ENCODE measurements at places on chromosomes 7 and 10. TPM values are rescaled to one million over a fixed set of nuclear protein-coding genes. Genes with fewer than 3 reads are reported as not detected.

Gene OR13A1
- total RNA-seq, result not detected

Gene BICC1
- 81.6 TPM for total RNA-seq

Gene SMKR1
- total RNA-seq, result not detected

Gene ZC3HAV1L
- 16.2 TPM for total RNA-seq

Gene ATG9B
- total RNA-seq, result 0.16 TPM

Gene SFRP4
- total RNA-seq, result 5.2 TPM

Gene PNLIP
- not detected for total RNA-seq

Gene MET
- 8.1 TPM for total RNA-seq

Gene AQP1
- 7.9 TPM for total RNA-seq

Gene TCF7L2
- 7.4 TPM for total RNA-seq

Gene ADAM22
- total RNA-seq, result 0.54 TPM

Gene FXYD4
- total RNA-seq, result not detected

Gene OR2A7
- not detected for total RNA-seq
